ENCODE measurements at places on chromosomes 16 and 17. TPM values are rescaled to one million over a fixed set of nuclear protein-coding genes. Genes with fewer than 3 reads are reported as not detected.

TP53TG3 gene
- not detected for total RNA-seq

DNA sequence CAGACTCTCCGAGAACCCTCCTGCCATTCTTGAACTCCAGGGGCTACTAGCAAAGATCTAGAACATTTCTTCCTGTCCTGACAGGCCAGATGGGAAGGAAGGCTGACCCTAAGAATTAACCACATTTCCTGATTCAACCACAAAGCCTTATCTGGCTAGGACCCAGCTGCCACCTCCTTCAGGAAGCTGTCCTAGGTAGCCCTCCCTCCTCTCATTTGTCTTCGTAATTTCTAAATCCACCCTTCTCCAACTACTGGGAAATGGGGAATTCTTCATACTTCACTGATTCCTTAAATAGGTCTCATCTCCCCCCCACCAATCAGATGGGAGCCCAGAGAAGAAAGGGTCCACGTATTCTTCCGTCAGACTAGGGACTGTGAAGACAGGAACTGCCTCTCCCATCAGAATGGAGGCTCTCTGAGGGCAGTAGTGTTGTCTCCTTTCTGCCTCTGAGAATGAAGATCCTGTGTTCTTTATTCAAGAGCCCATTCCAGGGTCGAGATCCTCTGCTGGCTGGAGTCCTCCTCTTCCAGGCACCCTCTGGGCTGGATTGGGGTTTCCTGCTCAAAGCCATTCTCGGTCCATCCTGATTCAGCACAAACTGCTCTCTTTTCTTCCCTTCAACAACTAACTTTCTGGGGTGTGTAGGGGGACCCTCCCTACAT is 2.1 kb downstream of the SAMD14 start:
- H3K27ac ChIP-seq = no peak overlapping the region
- no peaks in the 10 kb centered on the region for H3K27me3 ChIP-seq
- H3K4me3 ChIP-seq = no peak overlapping the region
- no peak for DNase-seq
- H3K36me3 ChIP-seq = no peaks in the 10 kb centered on the region
- peaks cover 24% of the 10 kb centered on the region for H3K4me1 ChIP-seq

GRCh38 chr17:78746263-78746948 is 35.7 kb downstream of the CYTH1 start:
- H3K4me1 ChIP-seq = peaks cover 50% of the 10 kb centered on the region
- H3K27me3 ChIP-seq = no peaks in the 10 kb centered on the region
- H3K27ac ChIP-seq = no peak overlapping the region
- no peak for DNase-seq
- H3K36me3 ChIP-seq = no peaks in the 10 kb centered on the region
- no peak overlapping the region for H3K4me3 ChIP-seq

- H3K27me3 ChIP-seq = no peaks in the 10 kb centered on the region
- H3K4me3 ChIP-seq = no peak overlapping the region
- H3K4me1 ChIP-seq = peaks cover under 1% of the 10 kb centered on the region
- DNase-seq = no peak
- no peaks in the 10 kb centered on the region for H3K36me3 ChIP-seq
Measured at GRCh38 chr17:27413792-27414191, 42.5 kb upstream of the KSR1 start.

CLDN6 gene
- total RNA-seq = 0.33 TPM

DNA sequence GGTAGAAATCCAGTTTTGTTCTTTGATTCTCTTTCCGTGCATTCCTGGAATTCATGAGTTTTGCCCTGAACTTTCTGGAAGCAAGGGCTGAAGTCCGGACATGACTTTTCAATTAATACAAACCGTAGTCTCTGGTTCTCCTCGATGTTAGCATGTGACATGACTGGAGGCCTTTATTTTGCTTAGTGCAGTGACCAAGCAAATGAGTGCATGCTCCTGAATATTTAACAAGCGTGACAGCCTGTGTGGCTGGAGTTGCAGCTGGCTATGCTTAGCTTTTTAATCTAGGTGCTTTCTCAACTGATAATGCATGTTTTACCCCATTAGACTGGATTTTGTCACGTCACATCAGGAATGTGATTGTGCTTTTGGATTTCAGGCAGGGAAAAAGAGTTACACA is 302.1 kb downstream of the MAP2K6 start:
- H3K27me3 ChIP-seq = no peaks in the 10 kb centered on the region
- no peaks in the 10 kb centered on the region for H3K36me3 ChIP-seq
- no peak overlapping the region for H3K4me3 ChIP-seq
- peaks cover 16% of the 10 kb centered on the region for H3K4me1 ChIP-seq

KRTAP3-2 gene
- total RNA-seq = not detected

CMTM3 gene
- total RNA-seq = 6.0 TPM

GRCh38 chr17:66932311-66932710 is 32.2 kb upstream of the CACNG4 start:
- H3K27me3 ChIP-seq = no peaks in the 10 kb centered on the region
- no peak for DNase-seq
- H3K4me1 ChIP-seq = no peaks in the 10 kb centered on the region
- no peak overlapping the region for H3K4me3 ChIP-seq
- no peaks in the 10 kb centered on the region for H3K36me3 ChIP-seq
- no peak overlapping the region for H3K27ac ChIP-seq

DNA sequence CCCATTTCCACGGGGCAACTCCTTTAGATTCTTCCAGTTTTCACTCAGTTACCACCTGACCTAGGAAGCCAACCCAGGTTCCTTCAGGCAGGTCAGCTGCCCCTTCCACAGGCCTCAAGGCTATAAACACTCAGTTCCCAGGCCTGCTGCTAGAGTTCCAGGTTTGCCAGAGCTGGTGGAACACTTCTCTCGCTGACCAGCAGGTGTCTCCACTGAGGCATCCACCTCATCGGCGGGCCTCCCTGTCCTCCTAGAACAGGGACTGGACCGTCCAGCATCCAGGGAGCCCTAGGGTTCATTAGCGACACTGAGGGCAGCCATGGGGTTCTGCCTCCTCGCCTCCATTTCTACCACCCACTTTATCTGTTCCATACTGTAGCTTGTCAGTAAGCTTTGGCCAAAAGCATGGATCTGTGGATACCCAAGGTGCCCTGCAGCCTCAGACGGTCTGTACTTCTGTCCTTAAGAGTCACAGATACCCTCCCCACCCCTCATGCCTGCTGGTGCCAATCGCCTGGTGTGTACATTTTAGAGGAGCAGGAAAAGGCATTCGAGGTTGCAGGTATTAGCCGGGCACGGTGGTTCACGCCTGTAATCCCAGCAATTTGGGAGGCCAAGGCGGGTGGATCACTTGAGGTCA is 29.0 kb downstream of the PIMREG start:
- DNase-seq = peak; percentile 82
- no peaks in the 10 kb centered on the region for H3K4me1 ChIP-seq
- no peaks in the 10 kb centered on the region for H3K36me3 ChIP-seq
- H3K27ac ChIP-seq = no peak overlapping the region

DNA sequence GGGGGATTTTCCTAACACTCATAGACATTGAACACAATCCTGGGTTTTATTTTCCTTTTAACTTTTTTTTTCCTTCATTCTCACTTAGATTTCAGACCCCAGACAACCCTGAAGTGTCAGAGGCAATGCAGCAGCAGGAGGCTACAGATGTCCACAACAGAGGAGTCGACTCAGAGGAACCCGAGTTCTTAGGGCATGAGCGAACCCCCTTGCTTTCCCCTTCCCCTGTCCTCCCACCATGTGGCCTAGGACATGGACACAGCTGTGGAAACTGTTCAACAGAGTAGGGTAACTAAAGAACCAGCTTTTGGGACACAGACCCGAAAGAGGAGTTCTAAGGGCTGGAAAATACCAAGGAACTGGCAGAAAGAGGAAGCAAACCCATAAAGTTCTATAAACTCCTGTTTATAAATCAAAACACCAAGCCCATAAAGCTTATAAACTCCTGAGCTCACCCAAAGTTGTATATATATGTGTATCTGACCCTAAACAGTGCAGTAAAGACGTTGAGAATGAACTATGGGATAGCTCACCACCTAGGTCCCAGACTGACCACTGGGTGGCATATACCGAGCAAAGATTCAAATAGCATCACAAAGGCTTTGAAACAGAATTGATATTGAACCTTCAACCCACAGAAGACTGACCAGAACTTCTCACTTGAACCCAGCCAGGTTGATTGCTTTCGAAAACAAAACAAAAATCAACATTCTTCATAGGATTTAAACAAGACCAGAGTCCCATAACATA is 33.9 kb downstream of the CMTM4 start:
- no peaks in the 10 kb centered on the region for H3K27me3 ChIP-seq
- no peak overlapping the region for H3K27ac ChIP-seq
- H3K4me1 ChIP-seq = peaks cover 17% of the 10 kb centered on the region
- no peak for DNase-seq
- no peak overlapping the region for H3K4me3 ChIP-seq

DNA sequence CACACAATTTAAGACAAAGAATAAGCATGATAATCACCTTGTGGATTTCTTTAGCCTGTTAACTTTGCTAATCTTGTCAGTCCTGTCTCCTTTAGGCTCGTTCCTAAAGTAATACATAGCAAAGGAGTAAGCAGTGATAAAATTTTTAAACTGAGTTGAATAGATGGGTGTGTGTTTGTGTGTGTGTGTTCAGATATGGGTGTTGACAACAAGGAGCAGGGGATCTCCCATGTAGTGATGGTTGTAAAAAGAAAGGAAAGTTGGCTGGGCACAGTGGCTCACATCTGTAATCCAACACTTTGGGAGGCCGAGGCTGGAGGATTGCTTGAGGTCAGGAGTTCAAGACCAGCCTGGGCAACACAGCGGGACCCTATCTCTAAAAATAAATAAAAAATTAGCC is 44.6 kb upstream of the KCNJ2 start:
- no peak overlapping the region for H3K27ac ChIP-seq
- H3K27me3 ChIP-seq = no peaks in the 10 kb centered on the region
- H3K4me3 ChIP-seq = no peak overlapping the region
- H3K4me1 ChIP-seq = peaks cover 11% of the 10 kb centered on the region

GRCh38 chr16:19607616-19608280 is 52.2 kb downstream of the VPS35L start:
- no peaks in the 10 kb centered on the region for H3K36me3 ChIP-seq
- no peak overlapping the region for H3K27ac ChIP-seq
- no peaks in the 10 kb centered on the region for H3K27me3 ChIP-seq
- no peaks in the 10 kb centered on the region for H3K4me1 ChIP-seq
- DNase-seq = no peak

All from body of pancreas (tissue), 4 donors.